Central memory CD4-positive, alpha-beta T cell (primary cell): ENCODE measurements at places on chromosomes 1 and 21.

DNA sequence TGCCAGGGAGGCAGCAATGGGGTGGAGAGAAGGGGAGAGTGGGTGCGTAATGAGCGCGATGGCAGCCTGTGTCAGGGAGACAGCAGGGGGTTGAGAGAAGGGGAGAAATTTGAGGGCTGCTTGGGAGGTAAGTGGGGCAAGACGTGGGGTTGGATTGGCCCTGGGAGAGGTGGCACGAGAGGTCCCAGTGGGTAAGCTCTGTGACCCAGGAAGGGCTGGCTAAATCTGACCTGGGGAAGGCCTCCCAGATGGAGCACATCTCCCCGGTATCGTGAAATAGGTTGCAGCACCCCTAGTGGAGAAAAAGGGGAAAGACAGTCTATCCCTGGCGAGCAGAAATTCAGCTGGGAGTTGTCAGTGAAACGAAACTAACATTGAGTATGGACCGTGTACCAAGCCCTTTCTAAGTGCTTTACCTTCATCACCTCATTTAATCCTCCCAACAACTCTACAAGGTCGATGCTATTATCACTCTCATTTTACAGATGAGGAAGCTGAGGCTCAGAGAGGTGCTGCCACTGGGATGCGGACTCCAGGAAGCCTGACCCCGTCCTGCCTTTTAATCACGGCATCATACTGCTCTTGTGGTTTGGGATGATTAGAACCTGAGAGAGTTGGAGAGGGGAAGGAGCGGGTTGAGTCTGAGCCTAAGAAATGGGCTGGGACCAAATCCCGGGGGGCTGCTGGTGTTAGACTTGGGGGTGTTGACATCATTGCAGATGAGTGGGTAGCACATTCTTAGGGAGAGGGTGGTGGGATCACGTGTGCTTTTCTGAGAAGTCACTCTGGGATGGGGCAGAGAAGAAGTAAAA lies 56.6 kb upstream of the RPL11 start:
- peak; percentile 73 for DNase-seq

- no peak for DNase-seq
Observed at GRCh38 chr1:151887028-151887427, 22.3 kb downstream of the THEM4 start.

GRCh38 chr1:7463526-7463925 lies 307.6 kb upstream of the VAMP3 start:
- DNase-seq, result no peak

- DNase-seq, result no peak
Observed at GRCh38 chr1:52111492-52111891, 30.4 kb upstream of the ZFYVE9 start.

- DNase-seq, result no peak
Observed at GRCh38 chr1:19169642-19170041, 40.4 kb downstream of the UBR4 start.

DNA sequence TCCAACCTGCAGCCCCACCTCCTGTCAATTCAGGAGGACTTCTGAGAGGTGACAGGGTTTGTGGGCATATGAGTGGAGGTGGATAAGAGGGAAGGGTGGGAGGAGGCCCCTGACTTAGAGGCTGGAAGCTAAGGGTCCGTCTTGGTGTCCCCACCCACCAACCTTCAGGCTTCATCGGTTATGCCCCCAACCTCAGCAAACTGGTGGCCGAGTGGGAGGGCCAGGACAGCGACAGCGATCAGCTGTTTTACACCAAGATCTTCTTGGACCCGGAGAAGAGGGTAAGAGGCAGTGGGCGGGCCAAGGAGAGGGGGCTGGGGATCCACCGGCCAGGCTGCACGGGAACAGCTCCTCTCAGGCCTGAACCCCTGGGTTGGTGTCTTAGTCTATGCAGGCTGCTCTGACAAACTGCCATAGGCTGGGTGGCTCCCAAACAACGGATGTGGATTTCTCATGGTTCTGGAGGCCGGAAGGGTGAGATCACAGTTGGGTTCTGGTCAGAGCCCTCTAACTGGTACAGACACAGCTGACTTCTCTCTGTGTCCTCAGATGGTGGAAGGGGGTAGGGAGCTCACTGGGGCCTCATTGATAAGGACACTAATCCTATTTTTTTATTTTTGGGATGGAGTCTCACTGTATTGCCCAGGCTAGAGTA lies 18.1 kb downstream of the PLOD1 start:
- DNase-seq, result no peak

DNA sequence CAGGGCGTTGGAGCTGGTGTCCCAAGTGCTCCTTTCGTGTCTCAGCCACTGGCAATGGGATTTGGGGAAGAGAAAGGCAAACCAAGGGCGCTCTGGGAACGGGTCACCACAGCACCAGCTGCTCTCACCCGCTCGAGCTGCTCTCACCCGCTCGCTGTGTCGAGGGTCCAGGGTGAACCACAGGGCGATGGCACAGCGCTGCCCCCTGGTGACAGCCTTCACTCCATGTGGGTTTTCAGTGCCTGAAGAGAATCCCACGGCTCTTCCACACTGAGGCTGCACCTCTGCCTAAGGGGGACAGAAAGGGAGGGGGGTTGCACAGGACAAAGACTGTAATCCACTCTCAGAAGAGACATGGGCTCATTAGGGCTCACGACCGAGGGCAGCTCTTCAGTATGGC lies 7.1 kb upstream of the CLDN19 start:
- peak; percentile 19 for DNase-seq

- no peak for DNase-seq
Observed at GRCh38 chr1:3012456-3013291, 8.6 kb upstream of the ACTRT2 start.

DNA sequence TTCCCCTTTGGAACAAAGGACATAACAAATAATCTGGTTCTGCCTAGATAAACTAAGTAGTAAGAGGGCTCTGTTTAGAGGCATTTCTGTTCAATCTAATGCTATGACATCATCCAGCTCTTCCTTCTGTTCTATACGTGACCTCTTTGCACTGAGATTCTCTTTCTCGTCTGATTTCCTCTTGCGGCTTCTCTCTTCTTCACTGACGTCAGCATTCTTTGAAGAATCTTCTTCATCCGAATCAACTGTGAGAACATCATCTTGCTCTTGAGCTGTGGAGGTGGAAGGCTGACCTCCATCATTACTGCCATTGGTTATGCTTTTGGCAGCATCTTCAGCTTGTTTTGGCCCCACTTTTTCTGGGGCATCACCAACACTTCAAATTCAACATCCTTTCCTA lies 130.4 kb downstream of the HS2ST1 start:
- peak; percentile 79 for DNase-seq

- DNase-seq, result no peak
Observed at GRCh38 chr21:46666941-46667740, 31.7 kb downstream of the PRMT2 start.

DNA sequence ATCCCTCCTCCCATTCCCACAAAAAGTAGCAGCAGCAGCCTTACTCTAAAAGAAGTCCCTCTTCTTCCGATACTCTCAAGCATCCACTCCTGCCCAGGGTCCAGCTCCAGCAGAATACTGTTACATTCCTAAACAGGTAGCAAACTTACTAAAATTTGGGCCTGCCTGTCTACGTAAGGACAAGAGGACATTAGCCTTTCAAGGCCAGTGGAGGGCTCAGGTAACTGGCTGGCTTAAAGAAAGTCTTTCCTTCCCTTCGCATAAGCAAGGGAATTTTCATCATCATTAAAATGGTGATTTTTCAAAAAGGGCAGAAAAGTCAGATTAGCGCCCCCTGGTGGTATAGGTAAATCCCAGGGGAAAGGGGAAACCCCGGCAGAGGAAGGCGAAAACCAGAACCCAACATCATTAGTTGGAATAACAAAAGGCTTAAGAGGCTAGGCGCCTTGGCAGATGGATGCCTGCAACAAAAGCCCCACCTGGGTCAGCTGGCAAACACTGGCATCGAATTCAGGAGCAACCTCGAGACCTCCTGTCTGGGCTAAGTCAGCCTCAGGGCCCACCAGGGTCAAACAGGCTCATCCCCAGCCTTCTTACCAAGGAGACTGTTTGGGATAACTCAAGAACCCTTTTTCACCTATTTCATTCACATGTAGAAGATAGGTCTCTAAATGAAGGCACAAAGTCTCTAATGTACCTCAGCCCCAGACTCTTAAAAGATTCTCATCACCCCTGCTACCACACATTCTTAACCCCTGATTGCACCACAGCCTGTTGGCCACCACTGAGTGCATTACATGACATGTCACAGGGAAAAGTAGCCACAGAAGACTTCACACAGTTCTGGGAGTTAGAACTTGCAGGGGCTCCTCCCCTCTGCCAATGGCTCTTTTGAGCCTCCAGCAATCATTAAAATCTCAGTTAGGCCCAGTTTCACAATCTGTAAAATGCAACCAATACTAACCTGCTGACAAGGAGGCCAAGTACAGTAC lies 36.7 kb downstream of the ERI3 start:
- peak; percentile 24 for DNase-seq

GRCh38 chr1:161843156-161843555 lies 77.0 kb downstream of the ATF6 start:
- no peak for DNase-seq

DNA sequence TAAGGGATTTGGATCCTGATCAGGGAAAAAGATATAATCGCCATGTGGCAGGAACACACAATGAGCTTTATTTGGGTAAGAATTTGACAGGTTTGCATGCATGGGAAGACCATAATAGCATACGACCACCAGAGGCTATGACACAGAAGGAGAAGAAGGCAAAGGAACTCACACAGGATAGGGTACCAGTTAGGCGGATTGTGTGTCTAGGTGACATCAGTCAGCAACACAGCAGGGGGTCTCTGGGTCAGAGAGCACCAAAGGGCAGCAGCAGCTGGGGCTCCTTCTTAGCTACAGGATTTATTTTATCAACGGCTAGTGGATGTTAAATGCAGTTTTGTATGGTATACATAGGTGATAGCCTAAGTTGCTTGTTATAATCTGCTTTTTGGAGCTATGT lies 551.3 kb downstream of the KCNT2 start:
- DNase-seq, result no peak

DNA sequence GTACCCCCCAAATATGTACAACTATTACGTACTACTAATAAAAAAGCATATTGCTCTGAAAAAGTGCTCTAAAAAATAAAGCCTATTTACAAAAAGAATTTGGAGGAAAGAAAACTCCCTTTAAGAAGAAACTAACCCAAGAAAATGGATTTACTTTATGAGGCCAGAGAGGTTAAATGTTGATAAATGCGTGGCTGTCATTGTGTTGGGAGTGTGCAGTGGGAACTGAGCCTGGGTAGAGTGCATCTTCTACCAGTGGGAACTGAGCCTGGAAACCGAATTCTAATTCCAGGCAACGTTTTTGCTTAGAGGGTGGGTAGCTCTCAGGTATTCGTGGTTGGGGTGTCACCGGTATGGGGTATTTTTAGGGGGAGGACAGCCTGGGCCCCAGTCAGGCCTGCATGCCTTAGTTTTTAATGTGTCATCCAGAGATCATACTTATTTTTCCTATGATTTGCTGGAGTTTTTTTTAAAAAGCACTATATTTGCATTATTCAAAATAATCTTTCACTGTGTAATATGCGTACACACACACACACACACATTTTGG lies 24.1 kb upstream of the RNF187 start:
- DNase-seq, result no peak

DNA sequence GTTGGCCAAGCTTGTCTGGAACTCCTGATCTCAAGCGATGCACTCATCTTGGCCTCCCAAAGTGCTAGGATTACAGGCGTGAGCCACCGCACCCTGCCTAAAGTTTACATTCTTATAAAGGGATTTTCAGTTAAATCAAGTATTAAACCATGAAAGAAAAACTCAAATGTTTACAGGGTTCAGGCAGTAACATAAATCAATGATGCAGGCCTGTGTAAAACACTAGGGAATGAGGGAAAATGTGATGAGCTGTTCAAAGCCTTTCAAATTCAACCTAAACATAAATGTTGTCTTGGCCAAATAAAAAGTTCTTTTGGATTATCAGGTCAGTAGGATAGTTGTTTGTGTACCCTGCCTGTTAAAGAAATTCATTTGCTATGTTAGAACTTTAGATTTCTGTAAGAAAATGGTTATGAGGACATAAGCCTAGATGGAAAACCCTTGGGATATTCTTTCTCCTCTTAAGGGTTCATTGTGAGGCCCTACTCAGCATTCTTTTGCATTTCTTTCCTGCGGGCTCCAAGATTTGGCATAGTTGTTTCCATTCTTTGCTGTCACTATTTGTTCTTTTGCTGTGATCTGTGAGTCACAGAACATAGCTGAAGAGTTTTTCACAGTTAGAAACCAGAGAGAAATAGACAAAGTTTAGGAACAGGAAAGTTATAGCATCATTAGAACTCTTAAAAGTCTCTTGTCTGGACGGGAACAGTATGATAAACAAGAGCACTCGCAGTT lies 8.9 kb upstream of the ZRANB2 start:
- DNase-seq, result no peak
